ENCODE measurements at places on chromosomes 3 and 15. TPM values are rescaled to one million over a fixed set of nuclear protein-coding genes. Genes with fewer than 3 reads are reported as not detected.

Gene VPS33B
- total RNA-seq, result 10.4 TPM

Gene SLC28A1
- total RNA-seq, result not detected

Gene OXTR
- total RNA-seq, result 0.23 TPM

Gene CISH
- 0.20 TPM for total RNA-seq

DNA sequence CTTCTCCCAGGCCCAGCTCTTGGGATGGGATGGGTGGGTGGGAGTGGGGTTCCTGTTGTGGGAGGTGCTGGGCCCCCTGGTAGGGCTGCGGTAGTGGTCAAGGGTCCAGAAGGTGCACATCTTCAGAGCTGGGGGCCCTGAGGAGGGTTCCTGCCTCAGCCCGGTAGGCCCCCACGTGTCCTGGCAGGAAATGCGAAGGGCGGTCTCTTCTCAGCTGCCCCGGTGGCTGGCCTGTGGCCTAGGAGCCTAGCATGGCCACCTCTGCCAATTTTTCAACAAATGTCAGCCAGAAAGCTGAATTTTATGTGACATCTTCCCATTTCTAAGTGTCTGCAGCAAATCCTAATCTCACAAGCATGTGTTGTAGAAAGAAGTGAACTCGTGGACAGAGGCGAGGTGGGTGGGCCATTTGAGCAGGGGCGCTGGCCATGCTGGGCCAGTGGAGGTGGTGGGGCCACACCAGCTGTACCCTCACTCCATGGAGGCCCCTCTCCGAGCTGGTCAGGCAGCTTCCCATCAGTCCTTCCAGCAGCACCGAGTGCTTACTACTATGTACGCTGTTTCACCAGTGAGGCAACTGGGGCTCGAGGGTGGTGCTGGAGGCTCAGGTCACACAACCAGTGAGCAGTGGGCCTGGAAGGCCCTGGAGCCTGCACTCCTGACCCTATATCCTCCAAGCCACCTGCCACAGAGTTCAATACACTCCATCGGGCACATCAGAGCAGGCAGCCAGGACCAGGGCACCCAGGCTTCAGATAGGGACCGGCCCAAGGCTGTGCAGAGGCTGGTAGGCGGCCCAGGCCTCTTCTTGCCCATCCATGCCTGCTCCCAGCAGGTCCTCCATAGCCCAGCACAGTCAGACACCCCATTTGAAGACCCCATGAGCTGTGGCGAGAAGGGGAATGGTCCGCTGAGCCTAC, 23.2 kb downstream of the FBLN2 start:
- DNase-seq, result no peak

DNA sequence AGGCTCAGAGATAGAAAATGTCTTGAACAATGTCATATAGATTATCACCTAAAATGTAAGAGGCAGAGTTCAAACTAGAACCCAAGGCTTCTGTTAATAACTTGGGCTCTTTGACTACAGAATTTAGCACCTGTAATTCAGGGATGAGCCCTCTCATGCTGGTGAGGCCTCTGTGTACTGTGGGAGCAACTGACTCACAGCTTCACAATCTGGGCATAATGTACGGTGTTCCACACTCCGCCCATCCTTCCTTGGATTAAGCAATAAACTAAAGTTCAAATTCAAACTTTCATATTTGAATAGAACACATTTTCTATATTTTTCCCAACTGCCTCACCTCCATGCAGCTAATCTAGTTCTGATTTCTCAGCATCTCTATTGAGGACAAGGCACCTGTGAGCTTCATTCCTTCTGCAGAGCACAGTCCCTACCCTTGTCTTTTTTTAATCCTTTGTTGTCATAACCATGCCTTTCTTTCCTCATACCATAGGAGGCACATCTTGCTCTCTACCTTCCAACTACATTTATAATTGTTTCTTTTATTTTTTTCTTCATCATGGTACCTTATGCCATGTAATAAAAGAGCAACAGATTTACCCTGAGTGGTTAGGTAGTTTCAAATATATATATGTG, 392.1 kb downstream of the NLGN1 start:
- no peak for DNase-seq

- DNase-seq, result no peak
Measured at GRCh38 chr3:127834771-127835170, 12.5 kb upstream of the MGLL start.

DNA sequence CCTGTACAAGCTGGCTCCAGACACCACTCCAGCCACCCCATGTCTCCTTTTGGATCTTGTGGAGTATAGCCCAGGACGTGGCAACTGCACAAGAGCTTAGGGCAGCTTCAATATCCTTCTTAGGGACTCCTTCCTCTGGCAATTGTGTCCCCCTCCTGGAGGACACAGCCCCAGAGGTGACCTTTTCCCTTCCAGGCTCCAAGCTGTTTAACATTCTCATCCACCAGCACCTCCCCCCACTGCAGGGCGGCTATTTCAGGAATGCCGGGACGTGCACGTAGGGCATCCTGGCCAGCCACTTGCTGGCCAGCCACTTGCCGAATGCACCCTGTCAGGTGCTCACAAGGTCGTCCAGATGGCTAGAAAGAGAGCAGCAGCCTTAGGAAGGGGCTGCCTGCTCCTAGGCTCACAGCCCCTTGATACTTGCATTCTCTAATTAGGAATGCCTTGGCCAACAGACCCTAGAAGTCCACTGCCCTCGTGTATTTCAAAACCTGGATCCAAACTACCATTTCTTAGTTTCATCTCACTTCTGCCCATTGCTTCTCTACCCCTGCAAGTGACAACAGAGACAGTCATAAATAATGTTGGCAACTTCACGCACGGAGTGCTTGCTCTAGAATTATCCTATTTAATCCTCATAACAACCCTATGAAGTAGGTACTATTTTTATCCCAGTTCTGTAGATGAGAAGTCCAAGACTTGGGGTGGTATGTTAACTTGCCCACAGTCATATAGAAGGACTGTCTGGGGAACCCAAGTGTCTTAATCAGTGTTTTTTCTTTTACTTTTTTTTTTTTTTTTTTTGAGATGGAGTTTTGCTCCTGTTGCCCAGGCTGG, 24.5 kb upstream of the IDH2 start:
- no peak for DNase-seq

Data from NCI-H460 (cell line).